ENCODE measurements at places on chromosomes 11 and 22.

DNA sequence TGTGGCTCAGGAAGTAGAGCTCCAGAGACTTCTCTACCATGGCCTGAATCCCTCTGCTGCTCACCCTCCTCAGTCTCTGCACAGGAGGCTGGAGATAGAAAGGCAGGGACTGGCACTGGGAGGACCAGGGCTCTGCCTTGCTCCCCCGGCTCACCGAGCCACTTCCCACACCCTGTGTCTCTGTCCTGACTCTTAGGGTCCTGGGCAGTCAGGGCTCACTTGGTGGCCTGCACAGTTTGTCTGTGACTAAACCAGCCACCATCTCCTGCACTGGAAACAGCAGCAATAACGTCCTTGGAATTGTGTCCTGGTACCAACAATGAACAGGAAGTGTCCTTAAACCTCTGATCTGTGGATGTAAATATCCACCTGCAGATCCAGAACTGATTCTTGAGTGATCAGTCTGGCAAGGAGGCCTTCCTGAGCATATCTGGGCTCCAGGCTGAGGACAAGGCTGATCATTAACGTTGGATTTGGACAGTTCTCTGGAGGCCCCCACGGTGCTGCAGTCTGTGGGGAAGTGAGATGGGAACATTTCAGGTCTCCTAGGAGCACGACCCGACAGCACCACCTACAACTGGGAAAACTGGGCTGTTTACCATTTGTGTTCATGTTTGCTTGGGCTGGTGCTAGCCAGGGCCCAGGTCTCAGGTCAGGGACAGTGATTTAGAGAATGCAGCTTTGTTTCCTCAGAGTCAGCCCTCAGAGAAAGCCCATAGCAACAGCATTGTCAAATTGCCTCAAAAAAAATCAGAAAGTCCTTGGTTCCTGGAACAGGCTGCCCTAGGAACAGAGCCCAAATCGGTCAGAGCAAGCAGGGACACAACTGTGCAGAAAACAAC, 82.5 kb downstream of the ZNF280B start:
- no peak for DNase-seq

GRCh38 chr11:117557361-117557760, 229.7 kb downstream of the CEP164 start:
- DNase-seq, result no peak

GRCh38 chr22:40276996-40277823, 69.1 kb upstream of the ADSL start:
- no peak for DNase-seq

GRCh38 chr22:46001426-46002106, 24.6 kb upstream of the WNT7B start:
- DNase-seq, result no peak

GRCh38 chr11:123235117-123235655, 40.1 kb upstream of the CLMP start:
- no peak for DNase-seq

DNA sequence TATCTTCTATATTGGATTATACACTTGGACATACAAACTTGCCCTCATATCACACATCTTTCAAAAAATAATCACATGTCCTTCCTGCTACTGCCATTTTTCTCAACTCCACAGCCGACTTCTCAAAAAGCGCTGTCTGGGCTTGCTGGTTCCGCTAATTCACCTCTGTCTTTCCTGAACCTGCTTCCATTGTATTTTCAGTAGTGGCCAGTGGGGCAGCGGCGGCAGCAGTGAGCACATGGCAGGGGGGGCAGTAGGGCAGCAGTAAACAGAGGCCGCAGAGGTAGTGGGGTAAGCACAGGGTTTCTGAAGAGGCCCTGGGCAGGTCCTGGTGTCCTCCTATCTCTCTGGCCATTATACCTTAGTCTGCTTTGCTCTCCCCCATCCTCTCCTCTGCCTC, 126.3 kb downstream of the RRAS2 start:
- DNase-seq, result no peak

DNA sequence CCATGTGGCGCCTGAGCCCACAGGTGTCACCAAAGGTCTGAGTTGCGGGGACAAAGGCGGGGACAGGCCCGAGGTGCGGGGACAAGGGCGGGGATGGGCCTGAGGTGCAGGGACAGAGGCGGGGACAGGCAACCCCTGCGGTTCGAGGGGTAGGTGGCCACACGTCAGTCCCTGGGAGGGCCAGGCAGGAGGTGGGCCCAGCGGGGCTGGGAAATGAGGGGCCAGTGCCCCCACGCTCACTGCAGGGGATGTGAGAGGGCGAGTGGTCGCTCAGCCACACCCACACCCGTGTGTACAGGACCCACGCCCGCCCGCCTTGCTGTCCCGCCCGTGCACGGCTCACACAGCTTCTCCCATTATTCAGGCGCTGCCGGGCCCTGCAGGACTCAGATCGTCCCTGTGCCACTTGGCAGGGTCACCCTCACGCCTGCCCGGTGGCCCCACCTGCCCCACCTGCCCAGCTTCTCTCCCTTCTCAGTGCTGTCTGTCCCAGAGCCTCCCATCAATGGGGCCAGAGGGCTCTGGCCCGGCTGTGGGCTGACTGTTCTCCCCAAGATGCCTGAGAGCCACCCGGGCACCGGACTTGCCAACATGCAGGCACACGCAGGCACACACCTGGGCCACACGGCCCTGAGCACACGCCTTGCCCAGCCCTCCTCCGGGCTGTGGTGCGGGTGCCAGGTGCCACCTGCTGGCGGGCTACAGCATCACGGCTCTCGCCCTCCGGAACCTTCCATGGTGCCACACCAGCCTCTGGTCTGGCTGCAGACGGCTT, 14.2 kb upstream of the MUC6 start:
- DNase-seq, result no peak

All from cortex of kidney (tissue), 1 donor.